ENCODE measurements at places on chromosomes 1 and 21.

GRCh38 chr1:16248007-16248436 lies 11.0 kb upstream of the CPLANE2 start:
- no peak for DNase-seq

- no peak for DNase-seq
These were observed 16.7 kb downstream of the CHD5 start for GRCh38 chr1:6163191-6163972.

GRCh38 chr1:152954436-152954835 lies 7.4 kb downstream of the SPRR5 start:
- DNase-seq: no peak

DNA sequence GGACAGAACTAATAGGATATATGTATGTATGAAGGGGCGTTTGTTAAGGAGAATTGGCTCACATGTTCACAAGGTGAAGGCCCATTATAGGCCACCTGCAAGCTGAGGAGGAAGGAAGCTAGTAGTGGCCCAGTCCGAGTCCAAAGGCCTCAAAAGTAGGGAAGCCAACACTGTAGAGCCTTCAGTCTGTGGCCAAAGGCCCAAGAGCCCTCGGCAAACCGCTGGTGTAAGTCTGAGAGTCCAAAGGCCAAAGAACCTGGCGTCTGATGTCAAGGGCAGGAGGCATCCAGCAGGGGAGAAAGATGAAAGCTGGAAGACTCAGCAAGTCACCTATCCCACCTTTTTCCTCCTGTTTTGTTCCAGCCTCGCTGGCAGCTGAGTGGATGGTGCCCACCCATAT lies 24.5 kb downstream of the BACH1 start:
- no peak for DNase-seq

GRCh38 chr1:209748620-209749019 lies 7.2 kb upstream of the TRAF3IP3 start:
- DNase-seq: no peak

GRCh38 chr1:160776178-160776577 lies 19.8 kb upstream of the LY9 start:
- no peak for DNase-seq

DNA sequence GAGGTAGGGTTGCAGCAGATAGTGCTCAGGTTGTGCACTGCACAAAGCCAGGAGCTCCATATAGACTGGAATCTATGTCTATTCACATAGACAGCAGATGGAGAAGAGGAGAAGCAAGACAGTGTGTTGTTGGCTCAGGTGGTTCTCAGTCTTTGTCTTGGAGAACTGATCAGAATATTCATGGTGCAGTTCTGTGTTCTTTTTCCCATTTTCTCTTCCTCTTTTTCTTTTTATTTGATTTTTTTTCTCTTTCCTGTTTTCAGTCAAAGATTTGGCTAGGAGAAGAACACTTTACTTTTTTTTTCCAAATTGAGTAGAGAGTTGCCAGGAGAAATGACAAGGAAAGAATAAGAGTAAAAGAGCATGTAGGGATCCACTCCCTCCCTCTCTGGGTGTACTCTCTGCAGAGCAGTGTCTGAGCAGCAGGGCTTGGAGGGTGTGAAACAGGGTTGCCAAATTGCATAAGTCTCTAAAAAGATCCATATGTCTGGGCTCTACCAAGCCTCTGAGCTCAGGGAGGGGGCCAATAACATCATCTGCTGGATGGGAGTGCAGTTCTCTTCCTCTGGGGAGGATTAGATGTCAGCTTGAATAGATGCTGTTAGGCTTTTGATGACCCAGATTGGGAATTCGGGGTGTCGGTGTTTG lies 8.7 kb upstream of the CD34 start:
- DNase-seq: no peak

DNA sequence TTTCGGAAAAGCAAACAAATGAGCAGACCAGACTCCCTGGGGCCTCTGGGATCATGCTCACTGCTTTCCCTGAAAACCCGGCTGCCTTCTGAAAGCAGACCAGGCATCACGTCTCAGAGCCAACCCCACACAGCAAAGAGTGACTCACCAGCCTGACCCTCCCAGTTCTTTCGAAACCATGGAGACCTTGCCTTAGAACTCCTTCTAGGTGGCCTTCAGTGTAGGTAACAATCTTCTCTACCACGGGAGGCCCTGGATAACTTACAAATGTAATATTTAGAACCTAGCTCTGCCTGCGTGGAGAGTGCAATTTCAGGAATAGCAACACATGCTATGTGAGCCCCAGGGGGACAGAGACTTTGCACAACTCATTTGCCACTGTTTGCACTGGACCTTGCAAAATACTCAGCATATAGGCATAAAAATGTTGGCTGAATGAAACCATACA lies 105.2 kb downstream of the SUSD4 start:
- no peak for DNase-seq
